ENCODE measurements at places on chromosomes 4 and X. TPM values are rescaled to one million over a fixed set of nuclear protein-coding genes. Genes with fewer than 3 reads are reported as not detected.

The NUDT11 gene
- 11.9 TPM for total RNA-seq

The MAP3K15 gene
- total RNA-seq = 1.7 TPM

The CABS1 gene
- not detected for total RNA-seq

The ART3 gene
- not detected for total RNA-seq

The KCND1 gene
- 0.51 TPM for total RNA-seq

The ETNPPL gene
- total RNA-seq = not detected

GRCh38 chr4:188437535-188437934 is 298.3 kb downstream of the TRIML1 start:
- no peak for DNase-seq

- DNase-seq = no peak
Observed at GRCh38 chr4:43379016-43379415, 486.5 kb downstream of the GRXCR1 start.

DNA sequence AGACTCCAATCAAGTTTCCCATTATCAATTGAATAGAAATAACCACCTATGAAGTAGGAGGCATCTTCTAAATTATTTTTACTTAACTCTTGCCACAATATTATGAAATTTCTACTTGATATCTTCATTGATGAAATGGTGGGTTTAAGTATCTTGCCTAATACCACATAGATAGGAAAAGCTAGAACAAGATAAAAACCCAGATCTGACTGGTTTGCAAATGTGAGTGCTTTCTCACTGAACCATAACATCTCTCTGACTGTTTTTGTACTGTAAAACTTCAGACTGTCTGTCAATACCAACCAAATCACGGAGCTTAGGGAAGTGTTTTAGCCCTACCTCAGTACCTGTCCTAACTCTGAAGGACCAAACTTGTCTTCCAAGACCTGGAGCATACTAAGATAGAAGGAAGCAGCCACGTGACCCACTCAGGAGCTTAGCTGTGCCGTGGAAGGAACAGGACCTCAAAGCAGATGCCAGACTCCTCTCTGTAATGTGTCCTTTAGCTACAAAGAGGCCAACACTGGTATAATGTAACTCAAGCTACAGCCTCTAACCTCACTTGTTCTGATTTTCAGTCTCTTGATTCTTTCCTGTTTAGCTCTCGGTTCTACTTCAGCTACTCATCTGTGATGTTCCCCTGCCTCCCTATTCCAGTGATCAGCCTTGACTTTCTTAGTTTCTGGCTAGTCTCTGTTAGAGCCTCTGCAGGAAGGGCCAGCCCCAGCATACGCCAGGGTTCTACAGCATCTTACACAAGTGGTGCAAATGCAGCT is 84.4 kb downstream of the LRP2BP start:
- DNase-seq = no peak

- no peak for DNase-seq
Observed at GRCh38 chrX:108090491-108091263, 665 bp downstream of the PSMD10 start.

DNA sequence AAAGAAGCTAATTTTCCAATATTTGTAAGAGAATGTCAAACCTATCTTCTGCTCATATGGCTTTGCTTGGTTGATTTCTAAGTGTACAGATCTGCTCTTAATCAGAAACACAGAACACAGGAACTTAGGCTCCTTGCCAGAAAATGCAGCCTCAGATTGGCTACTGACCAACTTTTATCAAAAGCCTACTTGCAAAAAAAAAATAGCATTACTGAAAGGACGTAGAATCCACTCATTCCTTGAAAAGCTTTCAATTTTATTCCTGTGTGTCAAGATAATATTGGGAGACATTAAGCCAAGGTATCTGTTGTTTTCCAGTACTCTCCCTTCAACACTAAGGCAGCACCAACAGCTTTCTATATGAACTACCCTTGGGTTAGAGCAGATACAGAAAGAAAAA is 127.6 kb upstream of the INTU start:
- DNase-seq = peak; percentile 25

DNA sequence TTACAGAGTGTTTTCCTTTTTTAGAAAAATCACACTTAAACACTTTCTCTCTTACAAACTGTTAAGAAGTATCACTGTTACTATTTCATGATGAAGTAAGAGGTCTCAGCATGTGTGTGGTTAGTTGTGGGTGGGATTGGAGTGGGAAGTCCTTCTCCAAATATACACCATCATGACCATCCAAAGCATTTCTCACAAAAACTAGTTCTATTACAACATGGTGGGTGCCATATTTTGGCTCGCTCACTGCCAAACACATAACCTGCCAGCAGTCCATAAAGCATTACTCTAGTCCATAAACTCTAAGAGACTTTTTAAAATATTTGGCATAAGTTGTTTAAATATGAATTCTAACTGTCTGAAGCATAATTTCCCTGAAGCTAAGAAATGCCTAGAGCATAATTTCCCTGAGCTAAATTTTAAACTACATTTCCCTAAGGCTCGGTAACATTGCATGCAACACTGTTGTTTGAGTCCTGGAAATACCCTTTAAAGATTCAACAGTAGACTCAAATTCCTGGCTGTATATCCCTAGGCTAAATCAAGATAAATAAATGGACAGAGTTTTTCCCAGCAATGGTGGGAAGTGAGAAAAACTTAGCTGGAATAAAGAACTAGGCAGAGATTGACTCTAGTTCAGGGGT is 415.0 kb upstream of the INTU start:
- DNase-seq = no peak

DNA sequence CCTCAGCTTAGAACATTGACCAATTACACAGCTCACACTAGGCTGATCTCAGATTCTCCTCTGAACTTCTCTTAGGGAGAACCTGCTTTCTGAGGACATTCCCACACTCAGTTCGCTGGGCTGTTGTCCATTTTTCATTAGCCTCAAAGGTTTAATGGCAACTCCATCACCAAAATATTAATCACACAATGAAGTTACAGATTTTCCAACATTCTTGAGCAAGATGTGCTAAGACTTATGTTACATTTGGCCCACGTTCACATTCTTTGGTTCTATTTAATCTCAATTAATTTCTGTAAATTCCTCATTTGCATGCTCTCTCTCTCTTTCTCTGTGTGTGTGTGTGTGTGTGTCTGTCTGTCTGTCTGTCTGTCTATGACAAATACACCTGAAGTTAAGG is 82.3 kb upstream of the EDNRA start:
- no peak for DNase-seq

DNA sequence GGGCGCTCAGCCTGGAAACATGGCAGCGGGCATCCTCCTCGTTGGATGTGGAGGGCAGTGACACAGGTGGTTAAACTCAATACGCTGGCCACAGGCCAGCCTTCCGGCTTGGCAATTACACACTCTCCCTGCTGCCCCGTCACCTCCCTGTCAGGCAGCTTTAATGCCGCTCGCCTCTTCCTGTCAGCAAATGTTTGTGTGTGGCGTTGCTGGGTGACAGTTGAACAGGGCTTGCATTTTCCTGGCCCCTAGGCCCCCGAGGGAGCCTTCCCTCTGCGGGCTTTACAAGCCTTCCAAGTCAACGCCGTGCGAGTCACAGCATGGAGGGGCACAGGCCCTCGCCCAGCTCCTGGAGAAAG is 620.0 kb downstream of the BCOR start:
- no peak for DNase-seq

- DNase-seq = no peak
Observed at GRCh38 chrX:19034025-19034424, 50.1 kb upstream of the PHKA2 start.

- DNase-seq = no peak
Observed at GRCh38 chr4:77074381-77074831, 1.4 kb downstream of the CCNI start.

GRCh38 chr4:188032583-188032982 is 37.0 kb downstream of the ZFP42 start:
- DNase-seq = no peak

DNA sequence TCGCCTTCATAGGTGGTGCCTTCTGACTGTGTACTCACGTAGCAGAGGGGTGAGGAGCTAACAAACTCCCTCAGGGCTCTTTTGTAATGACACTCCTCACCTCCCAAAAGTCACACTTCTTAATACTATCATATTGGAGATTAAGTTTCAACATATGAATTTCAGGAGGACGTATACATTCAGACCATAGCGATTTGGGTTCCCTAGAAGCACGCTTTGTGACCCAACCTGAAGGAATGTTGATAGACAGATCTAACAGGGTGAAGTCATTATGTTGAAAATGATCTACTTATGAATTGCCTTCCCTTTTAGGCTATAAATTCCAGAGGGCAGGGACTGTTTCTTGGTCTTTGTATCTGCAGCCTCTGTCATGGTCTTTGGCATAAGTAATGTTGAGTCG is 3.2 kb upstream of the KLHL34 start:
- no peak for DNase-seq

DNA sequence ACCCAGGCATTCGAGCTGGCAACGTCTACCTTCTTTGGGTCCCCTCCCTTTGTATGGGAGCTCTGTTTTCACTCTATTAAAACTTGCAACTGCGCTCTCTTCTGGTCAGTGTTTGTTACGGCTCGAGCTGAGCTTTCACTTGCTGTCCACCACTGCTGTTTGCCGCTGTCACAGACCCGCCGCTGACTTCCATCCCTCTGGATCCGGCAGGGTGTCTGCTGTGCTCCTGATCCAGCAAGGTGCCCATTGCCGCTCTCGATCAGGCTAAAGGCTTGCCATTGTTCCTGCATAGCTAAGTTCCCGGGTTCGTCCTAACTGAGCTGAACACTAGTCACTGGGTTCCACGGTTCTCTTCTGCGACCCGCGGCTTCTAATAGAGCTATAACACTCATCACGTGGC is 183.5 kb upstream of the GALNTL6 start:
- DNase-seq = no peak

DNA sequence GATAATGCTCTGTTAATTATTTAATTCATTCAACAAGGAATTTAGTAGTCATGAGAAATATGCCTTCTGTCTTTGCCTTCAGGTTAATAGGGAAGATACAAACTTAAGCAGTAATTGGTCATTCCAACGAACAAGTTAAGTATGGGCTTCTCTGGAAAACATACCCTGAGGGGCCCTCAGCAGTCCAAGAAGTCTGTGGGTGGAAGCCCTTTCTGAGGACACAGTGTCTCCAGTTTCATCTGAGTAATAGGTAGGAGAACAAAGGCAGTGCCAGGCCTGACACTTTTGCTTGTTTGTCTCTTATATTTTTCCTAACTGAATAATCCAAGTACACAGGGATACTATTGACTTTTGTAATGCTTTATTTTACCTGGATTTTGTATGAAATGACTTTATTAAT is 262.5 kb downstream of the FBXW7 start:
- no peak for DNase-seq

DNA sequence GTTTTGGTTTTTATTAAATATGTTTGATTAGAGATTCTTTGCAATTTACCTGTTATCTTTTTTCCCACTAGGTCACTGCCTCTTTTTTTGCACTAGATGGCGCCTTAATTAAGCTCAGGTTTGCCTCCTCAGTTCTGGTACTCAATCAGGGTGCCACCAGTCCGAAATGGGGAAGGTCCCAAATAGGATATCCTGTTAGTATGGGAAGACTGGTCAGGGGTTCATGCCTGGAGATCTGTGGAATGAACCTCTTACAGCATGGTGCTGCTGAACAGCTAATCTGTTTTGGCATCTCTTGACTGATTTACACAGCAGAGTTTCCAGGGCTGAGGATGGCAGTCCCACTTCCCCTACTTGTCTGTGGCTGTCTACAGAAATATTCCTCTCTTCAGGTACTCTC is 24.2 kb upstream of the VSIG1 start:
- no peak for DNase-seq

DNA sequence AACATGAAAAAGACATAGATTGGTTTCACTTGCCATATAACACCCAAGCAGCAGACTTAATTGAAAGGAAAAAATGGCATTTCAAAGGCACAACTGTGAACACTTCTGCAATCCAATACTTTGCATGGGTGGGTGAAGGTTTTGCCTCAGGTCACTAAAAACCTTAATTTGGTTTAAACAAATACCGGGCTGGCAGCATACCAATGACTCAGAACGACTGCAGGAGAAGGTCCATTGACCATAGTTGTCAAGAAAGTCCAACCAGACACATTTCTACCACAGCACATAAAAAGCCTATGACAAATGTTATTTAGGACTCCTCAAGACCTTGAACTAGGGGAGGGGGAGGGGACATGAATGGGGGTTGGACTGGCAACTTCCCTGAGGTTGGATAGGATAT is 183.6 kb upstream of the TRPC5 start:
- no peak for DNase-seq

- peak; percentile 90 for DNase-seq
Observed at GRCh38 chr4:99763635-99764101, 53.0 kb upstream of the DAPP1 start.

DNA sequence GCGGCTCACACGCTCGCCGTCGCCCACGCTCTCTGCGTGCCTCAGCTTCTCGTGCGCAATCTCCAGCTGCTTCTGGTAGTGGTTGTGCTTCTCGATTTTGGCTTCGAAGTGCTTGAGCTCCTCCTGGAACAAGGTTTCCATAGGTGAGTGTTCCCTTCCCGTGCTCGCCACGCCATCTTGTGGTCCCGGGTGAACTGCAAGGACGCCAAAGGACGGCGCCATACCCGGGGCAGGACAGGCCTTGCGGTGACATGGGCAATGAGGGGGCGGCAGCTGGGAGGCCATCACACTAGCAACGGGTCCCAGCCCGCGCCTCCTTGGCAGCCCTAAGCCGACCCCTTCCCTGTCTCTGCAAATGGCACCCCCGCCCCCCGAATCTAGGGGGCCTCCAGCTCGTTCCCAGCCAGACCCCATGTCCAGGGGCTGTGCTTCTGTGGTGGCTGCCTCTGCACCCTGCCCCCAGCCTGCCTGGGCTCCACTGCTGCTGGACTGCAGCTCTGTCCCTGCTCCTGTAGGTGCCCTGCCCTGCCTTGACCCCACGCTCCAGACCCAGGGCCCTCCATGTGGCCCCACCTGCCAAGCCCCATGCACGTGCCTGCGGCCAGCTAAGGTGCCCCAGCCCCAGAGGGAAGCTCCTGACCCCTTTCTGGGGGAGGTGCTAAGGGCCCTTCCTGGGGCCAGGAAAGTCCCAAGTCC is 17.3 kb downstream of the LRPAP1 start:
- DNase-seq = no peak

GRCh38 chrX:31717474-31717873 is 645.6 kb upstream of the FTHL17 start:
- DNase-seq = no peak

DNA sequence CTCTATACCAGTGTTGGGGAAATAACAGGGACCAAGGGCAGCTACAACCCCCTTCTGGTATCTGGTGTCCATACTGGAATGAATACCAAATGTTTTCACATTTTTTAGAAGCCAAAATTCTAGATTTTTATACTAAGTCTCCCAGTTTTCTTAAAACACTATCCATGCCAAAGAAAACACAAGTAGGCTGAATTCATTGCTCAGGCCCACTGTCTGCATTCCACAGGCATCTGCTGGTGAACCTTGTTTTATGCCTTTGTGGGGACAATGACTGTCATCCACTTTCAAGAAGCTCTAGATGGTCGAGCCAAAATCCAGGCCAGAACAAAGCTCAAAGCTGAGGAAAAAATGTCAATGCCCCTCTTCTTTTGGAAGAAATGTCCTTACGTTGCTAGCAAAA is 213.4 kb upstream of the RASGEF1B start:
- DNase-seq = no peak

DNA sequence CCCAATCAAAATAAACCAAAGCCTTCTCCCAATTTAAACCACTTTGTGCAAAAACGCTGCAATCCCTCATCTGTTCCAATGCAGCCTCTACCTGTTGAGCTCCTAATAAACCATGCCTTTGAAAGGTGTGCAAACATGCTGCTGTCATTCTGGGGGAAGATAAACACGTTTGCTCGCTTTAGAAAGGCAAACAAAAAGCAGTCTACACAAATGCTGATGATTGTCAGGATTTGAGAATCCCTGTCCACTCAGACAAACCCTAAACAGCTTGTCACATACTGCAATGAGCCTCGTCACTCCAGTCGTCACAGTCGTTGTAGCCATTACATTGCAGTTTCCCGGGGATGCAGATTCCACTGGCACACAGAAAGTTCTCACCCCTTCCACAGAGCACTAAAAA is 145.2 kb downstream of the CORIN start:
- no peak for DNase-seq
